Amniotic epithelial cell (primary cell): ENCODE measurements at places on chromosomes 2 and 18.

GRCh38 chr2:212423089-212423488, 115.5 kb downstream of the ERBB4 start:
- no peak for DNase-seq

DNA sequence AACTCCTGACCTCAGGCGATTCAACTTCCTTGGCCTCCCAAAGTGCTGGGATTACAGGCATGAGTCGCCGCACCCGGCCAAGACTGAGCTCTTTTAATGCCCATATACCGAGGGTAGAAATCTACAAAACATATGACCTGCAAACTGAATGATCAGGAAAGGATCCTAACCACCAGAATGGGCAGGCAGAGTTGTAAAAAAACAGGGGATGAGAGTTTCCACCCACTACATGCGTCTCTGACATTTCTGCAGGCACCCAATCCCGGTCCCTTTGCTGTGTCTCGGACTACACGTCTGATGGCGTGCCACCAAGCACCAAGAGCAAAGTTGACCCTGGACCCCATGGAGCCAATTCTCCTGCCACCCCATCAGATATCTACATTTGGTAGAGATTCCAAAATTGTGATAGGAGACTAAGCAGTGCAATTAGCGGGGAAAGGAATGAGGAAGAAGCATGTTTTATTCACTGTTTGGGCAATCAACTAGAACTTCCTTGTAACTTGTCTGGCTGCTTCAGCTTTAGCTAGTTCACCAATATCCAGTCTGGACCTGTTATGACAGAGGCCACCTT, 74.1 kb downstream of the ATP8B1 start:
- no peak for DNase-seq

DNA sequence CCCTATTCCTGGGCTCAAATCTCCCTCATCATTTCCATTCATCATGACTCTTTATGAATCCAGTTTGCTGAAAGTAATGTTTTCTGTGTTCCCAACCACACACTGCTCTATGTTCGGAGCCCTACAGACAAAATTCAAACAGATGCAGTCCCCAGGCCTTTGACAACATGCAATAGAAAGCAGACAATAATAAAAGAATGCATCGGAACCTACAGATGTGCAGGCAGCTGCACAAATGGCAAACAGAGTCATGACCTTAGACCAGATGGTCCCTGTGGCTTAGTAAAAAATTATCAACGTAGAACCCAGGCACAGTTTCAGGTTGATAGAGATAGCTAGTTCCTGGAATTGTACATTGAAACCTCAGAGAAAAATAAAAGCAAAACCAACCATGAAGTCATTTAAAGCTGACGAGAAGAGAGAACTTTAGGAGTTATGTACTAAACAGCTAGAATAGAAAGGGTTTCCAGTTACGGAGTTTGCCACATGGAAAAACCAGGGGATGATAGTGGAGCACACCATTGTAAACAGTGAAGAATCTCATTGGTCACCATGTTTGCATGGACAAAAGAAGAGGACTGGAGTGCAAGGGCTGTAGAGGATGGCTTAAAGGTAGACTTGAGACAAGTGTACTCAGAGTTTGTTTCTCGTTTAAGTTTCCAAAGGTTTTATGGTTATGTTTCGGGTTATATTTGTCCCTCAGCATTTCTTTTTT, 23.2 kb upstream of the ACVR1 start:
- DNase-seq: no peak

- DNase-seq: no peak
Observed at GRCh38 chr2:98711506-98711905, 19.4 kb downstream of the MGAT4A start.

GRCh38 chr18:9215221-9215933, 78.8 kb downstream of the ANKRD12 start:
- no peak for DNase-seq

DNA sequence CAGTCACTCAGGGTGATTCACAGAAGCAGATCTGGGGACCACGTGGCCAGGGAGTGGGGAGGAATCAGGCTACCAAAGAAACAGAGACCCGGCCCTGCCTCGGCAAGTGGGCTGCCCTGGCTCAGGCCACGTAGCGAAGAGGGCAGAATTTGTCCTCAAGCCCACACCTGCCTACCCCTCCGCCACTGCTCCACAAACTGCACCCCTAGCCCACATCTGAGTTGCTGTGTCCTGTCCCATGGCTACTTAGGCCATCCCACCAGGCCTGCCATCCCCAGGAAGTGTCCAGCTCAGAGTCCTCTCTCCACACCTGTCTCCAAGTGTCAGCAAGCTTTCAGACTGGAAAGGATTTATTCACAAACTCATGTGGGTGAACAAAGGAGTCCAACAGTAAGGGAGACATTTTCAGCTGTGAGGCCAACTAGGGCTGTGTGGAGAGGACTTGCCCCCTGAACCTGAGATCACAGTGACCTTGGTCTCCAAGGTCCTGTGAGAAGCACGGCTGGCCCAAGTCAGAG, 31.7 kb upstream of the ASPRV1 start:
- no peak for DNase-seq
